ENCODE measurements at places on chromosomes 2 and 18. TPM values are rescaled to one million over a fixed set of nuclear protein-coding genes. Genes with fewer than 3 reads are reported as not detected.

GRCh38 chr18:60962625-60963024, 370.6 kb upstream of the CDH20 start:
- no peak overlapping the region for H3K4me3 ChIP-seq
- H3K36me3 ChIP-seq: no peaks in the 10 kb centered on the region
- no peaks in the 10 kb centered on the region for H3K27me3 ChIP-seq

Gene CNPPD1
- 28.1 TPM for total RNA-seq

Gene IGFBP2
- 944 TPM for total RNA-seq

DNA sequence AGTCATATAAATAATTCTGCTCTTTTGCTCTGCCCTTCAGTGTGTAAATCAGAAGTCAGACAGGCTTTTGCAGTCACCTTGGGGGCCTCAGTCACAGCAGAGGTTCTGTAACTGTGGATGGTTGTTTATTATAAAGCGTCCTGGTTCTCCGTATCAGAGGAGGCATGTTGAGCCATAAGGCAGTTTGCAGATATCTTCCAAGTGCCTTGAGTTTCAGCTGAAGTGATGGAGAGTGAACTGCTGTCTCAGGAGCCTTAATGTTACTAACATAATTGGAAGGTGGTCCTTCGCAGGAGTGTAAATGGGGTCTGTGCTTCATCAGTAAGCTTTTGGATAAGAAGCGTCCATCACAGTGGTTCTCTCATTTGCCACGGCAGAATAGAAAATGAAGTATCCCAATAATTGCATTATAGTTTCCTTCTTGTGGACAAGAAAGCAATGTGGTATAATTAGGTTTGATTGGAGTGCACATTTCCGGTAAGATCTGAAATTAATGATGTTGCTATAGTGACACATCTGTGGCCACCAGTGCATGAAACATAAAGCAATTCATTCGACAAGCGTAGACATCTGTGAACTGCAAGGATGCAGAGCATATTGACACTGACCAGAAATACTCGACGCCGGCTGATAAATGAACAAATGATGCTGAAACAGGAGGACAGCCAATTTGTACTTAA, 112.5 kb upstream of the NFATC1 start:
- no peak overlapping the region for H3K27ac ChIP-seq
- H3K36me3 ChIP-seq: peaks cover 3% of the 10 kb centered on the region
- H3K4me3 ChIP-seq: no peak overlapping the region
- H3K27me3 ChIP-seq: no peaks in the 10 kb centered on the region
- H3K4me1 ChIP-seq: no peaks in the 10 kb centered on the region
- DNase-seq: no peak

GRCh38 chr2:1156531-1156930, 205.9 kb downstream of the SNTG2 start:
- DNase-seq: no peak
- no peaks in the 10 kb centered on the region for H3K27me3 ChIP-seq
- H3K4me1 ChIP-seq: no peaks in the 10 kb centered on the region

- no peak overlapping the region for H3K27ac ChIP-seq
- no peaks in the 10 kb centered on the region for H3K27me3 ChIP-seq
- H3K4me1 ChIP-seq: no peaks in the 10 kb centered on the region
- H3K4me3 ChIP-seq: no peak overlapping the region
Measured at GRCh38 chr18:68997845-68998244, 200.0 kb downstream of the CCDC102B start.

- H3K36me3 ChIP-seq: no peaks in the 10 kb centered on the region
- no peak for DNase-seq
- H3K4me1 ChIP-seq: no peaks in the 10 kb centered on the region
- no peak overlapping the region for H3K27ac ChIP-seq
- H3K27me3 ChIP-seq: peaks cover 10% of the 10 kb centered on the region
Measured at GRCh38 chr2:100643467-100643866, 80.7 kb downstream of the PDCL3 start.

DNA sequence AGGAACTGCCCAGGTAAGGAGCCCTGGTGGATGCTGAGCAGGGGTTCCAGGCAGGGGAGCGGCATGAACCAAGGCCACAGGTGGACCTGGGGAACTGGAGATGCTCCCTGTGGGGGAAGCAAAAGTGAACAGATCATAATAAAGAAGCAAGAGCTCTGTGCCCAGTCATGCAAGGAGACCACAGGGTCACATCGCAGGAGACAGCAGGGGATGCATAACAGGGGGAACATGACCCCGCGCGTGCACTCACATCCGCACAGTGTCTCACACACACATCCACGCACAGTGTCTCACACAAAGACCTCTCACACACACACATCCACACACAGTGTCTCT, 473.3 kb upstream of the HS6ST1 start:
- H3K4me1 ChIP-seq: no peaks in the 10 kb centered on the region
- no peak for DNase-seq
- H3K27me3 ChIP-seq: no peaks in the 10 kb centered on the region
- no peak overlapping the region for H3K4me3 ChIP-seq

- H3K4me1 ChIP-seq: no peaks in the 10 kb centered on the region
- no peaks in the 10 kb centered on the region for H3K36me3 ChIP-seq
- H3K4me3 ChIP-seq: no peak overlapping the region
- peaks cover 11% of the 10 kb centered on the region for H3K27me3 ChIP-seq
- no peak for DNase-seq
Measured at GRCh38 chr18:48199399-48199798, 209.8 kb downstream of the ZBTB7C start.

- DNase-seq: peak; percentile 18
- no peak within 1 kb of the TSS for H3K27ac ChIP-seq
- H3K36me3 ChIP-seq: no peaks in the 10 kb centered on the region
- peak within 1 kb of the TSS; percentile 65 for H3K4me3 ChIP-seq
Measured at GRCh38 chr2:179861416-179862067, at the start of gene ZNF385B. ZNF385B (minus strand) TSS chr2:179861612.

- H3K4me3 ChIP-seq: no peak overlapping the region
- no peak for DNase-seq
- no peaks in the 10 kb centered on the region for H3K36me3 ChIP-seq
- H3K27me3 ChIP-seq: no peaks in the 10 kb centered on the region
- no peaks in the 10 kb centered on the region for H3K4me1 ChIP-seq
Measured at GRCh38 chr2:174138161-174138560, 110.2 kb downstream of the OLA1 start.

Gene ATP8B1
- 6.9 TPM for total RNA-seq

GRCh38 chr18:79558933-79559416, 120.6 kb upstream of the CTDP1 start:
- H3K27me3 ChIP-seq: peaks cover 3% of the 10 kb centered on the region
- H3K27ac ChIP-seq: no peak overlapping the region
- no peaks in the 10 kb centered on the region for H3K4me1 ChIP-seq

- no peaks in the 10 kb centered on the region for H3K27me3 ChIP-seq
- peaks cover 38% of the 10 kb centered on the region for H3K4me1 ChIP-seq
- H3K36me3 ChIP-seq: no peaks in the 10 kb centered on the region
- no peak for DNase-seq
Measured at GRCh38 chr2:20615466-20616241, 35.2 kb downstream of the HS1BP3 start.

Gene ABCG8
- not detected for total RNA-seq

Gene MAP3K19
- not detected for total RNA-seq

DNA sequence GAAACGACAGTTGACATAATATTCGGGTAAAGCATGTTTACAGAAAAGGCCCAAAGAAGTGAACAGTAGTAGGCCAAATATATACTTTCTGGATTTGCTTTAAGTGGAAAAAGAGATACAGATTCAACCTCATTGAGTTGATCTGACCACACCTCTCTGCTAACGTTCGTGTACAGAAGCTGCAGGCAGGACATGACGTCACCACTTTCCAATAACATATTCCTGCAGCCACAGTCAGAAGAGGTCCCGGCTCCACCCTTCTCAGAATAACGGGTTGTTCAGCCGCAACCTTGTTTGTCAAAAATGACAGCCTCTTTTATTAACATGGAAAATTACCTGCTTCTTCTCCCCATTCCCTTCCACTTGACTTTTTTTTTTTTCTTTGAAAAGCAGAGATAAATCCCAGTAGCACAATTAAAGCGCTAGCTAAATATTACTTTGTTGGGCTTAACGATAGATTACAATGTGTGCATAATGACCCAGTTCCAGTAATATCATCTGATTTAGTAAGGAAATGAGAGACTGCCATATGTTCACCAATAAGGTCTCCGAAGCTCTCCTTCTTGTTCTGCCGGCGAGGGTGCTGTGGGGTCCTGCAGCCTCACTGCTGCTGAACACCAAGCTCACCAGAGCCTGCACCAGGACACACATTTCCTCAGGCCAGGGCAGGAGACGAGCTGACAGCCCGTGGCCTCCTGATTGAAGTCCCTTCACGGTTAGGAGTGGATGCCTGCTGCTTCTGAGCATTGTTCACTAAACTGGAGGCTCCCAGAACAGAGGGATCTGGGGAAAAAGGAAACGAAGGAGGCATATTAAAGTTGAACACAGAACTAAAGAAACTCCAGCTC, 451.0 kb upstream of the SALL3 start:
- H3K27me3 ChIP-seq: no peaks in the 10 kb centered on the region
- DNase-seq: no peak
- no peaks in the 10 kb centered on the region for H3K36me3 ChIP-seq
- H3K4me1 ChIP-seq: no peaks in the 10 kb centered on the region
- no peak overlapping the region for H3K27ac ChIP-seq

Gene RBM44
- total RNA-seq: 0.32 TPM

- H3K36me3 ChIP-seq: no peaks in the 10 kb centered on the region
- H3K4me3 ChIP-seq: no peak overlapping the region
- no peak overlapping the region for H3K27ac ChIP-seq
- no peak for DNase-seq
- peaks cover 3% of the 10 kb centered on the region for H3K4me1 ChIP-seq
Measured at GRCh38 chr2:106025796-106026195, 168.3 kb downstream of the UXS1 start.

Gene ZNF516
- total RNA-seq: 59.8 TPM

GRCh38 chr2:10241641-10242430, 60.9 kb upstream of the HPCAL1 start:
- H3K27ac ChIP-seq: no peak overlapping the region
- no peaks in the 10 kb centered on the region for H3K4me1 ChIP-seq
- no peaks in the 10 kb centered on the region for H3K36me3 ChIP-seq
- H3K27me3 ChIP-seq: peaks cover 2% of the 10 kb centered on the region

GRCh38 chr2:118980022-118980421, 38.0 kb downstream of the MARCO start:
- H3K36me3 ChIP-seq: no peaks in the 10 kb centered on the region
- no peaks in the 10 kb centered on the region for H3K27me3 ChIP-seq
- no peak overlapping the region for H3K4me3 ChIP-seq
- no peak for DNase-seq
- no peaks in the 10 kb centered on the region for H3K4me1 ChIP-seq

DNA sequence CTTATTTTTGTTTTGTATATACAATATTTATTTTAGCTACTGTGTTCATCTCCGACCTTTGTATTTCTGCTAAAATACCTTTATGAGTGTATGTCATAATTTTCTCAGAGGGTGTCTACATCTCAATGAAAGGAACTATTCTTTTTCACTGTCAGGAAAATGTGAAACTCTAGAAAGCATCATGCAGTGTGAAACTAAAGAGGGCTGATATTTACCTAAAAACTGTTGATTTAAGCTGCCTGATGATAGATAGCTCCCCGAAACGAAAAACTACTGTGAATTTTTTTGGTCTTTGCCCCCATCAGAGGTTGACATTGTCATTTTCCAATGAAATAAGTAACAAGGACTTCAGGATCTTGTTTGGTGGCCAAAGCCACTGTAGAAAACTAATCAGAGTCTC, 38.8 kb downstream of the TMEM178A start:
- no peaks in the 10 kb centered on the region for H3K27me3 ChIP-seq
- H3K27ac ChIP-seq: no peak overlapping the region
- no peak overlapping the region for H3K4me3 ChIP-seq
- H3K36me3 ChIP-seq: no peaks in the 10 kb centered on the region
- DNase-seq: no peak
- H3K4me1 ChIP-seq: no peaks in the 10 kb centered on the region

Gene ATP6V1B1
- not detected for total RNA-seq

Gene SPHKAP
- total RNA-seq: not detected

GRCh38 chr2:72665448-72665847, 160.4 kb downstream of the EXOC6B start:
- no peak overlapping the region for H3K27ac ChIP-seq
- H3K4me1 ChIP-seq: no peaks in the 10 kb centered on the region
- no peaks in the 10 kb centered on the region for H3K27me3 ChIP-seq
- H3K36me3 ChIP-seq: no peaks in the 10 kb centered on the region
- DNase-seq: no peak
- no peak overlapping the region for H3K4me3 ChIP-seq

DNA sequence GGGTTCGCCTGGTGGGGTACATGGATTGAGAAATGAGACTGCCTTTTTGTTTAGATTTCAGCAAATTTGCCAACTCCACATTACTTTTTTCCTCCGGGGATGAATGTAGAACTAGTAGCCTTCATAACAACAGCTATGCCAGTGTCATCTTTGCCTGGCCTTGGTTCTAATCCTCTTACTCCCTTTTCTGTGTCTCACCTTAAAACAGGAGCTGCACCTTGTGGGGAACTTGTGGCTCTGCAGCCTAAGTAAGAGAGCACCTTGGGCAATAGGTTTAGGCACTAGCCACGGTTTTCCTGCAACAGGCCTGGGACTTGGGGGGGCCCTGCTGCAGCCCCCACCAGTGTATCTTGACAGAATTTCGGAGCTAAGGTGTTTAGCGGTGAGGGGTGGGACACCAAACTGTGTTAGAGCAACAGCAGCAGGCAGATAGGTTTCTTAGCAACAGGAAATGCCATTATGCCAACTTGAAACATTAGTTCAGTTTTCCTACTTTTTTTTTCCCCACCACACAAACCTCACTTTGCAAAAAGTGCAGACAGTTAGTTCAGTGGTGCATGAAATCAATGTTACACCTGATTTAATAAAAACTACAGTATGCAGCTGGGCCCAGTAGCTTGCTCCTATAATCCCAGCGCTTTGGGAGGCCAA, 173.7 kb downstream of the PRKCE start:
- no peak overlapping the region for H3K4me3 ChIP-seq
- peak; percentile 46 for DNase-seq
- H3K27ac ChIP-seq: no peak overlapping the region
- peaks cover 9% of the 10 kb centered on the region for H3K4me1 ChIP-seq
- H3K36me3 ChIP-seq: no peaks in the 10 kb centered on the region

DNA sequence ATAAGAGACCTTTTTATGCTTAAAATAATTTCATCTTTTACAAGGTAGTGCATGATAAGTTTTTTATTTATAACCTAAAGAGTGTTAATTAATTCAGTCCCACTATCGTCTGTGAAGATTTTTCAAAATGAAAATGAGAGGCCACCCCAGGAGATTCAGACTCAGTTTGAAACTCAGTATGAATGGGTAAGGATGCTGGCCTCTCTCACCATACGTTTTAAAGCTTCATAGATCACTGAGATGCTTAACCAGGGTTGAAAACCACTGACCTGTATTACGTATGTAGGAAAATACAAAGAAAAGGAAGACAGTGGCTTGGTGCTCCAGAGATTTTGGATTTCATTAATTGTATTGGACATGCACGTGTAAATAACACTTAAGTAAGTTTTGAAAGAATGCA, 278.7 kb downstream of the FSIP2 start:
- H3K4me3 ChIP-seq: no peak overlapping the region
- H3K36me3 ChIP-seq: no peaks in the 10 kb centered on the region
- no peaks in the 10 kb centered on the region for H3K27me3 ChIP-seq
- no peak for DNase-seq

DNA sequence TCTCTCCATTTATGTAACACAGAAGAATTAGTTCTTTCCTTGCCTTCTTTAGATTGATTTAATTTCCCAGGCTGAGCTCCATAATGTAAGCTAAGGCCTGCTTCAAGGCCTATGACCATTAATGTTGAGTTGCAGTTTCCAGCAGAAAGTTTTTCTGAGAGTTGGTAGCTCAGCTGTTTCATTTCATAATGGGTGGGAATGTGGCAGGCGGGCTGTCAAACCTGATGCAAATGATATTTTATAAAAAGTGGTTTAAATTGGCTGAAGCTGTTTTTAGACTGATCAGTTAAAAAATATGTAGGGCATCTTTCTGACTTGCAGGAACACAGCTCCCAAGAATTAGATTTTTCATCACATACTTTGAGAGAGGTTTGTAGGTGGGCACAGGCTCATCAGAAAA, 40.4 kb upstream of the FSHR start:
- no peak overlapping the region for H3K27ac ChIP-seq
- no peak for DNase-seq
- H3K4me3 ChIP-seq: no peak overlapping the region
- H3K36me3 ChIP-seq: no peaks in the 10 kb centered on the region
- no peaks in the 10 kb centered on the region for H3K27me3 ChIP-seq
- H3K4me1 ChIP-seq: no peaks in the 10 kb centered on the region

Data from astrocyte (in vitro differentiated cells and primary cell).